HuH-7 (cell line): ENCODE measurements at places on chromosomes 16 and 17.

- DNase-seq: no peak
Measured at GRCh38 chr17:52148969-52149351, 9.6 kb downstream of the CA10 start.

DNA sequence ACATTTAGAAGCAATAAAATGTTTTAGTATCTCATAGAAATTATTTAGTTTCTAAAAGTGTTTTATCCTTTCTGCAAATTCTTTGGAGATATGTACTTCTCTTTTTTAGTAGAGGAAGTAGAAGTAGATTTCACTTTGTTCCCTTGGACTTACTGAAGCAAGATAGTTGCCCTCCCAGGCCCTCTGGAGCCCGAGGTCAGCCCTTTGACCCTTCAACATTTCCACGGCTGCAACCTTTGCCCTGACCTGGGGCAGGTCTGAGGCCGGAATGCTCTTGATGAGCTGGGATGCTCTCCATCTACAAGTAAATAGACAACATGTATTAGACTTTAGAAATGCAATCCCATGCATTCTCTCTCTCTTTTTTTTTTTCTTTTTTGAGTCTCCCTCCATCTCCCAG, 167.5 kb downstream of the CDK5R1 start:
- DNase-seq: no peak

- DNase-seq: no peak
Measured at GRCh38 chr17:74713171-74713755, 540 bp upstream of the CD300LF start.

DNA sequence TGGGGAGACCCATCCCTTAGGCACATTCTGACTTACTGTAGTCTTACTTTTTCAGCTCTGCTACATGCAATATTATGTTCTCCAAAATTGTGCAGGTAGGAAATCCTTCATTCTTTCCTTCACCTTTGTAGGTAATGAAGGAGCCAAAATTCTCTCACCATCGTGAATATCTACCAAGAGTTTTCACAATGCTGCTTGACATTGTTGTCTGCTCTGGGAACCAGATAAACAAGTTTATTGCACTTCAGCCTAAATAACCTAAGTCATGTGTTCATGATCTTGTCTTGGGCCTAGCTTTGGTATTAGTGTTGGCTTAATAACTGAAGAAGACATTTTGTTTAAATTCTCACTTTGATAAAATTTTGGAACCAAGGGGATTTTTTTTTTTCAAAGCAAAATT, 110.8 kb upstream of the ELAC2 start:
- no peak for DNase-seq

GRCh38 chr17:50301891-50302584, 27.8 kb downstream of the TMEM92 start:
- no peak for DNase-seq

GRCh38 chr16:78437352-78437968, 338.0 kb downstream of the WWOX start:
- peak; percentile 50 for DNase-seq

GRCh38 chr16:55478827-55479429, at the start of gene MMP2:
Gene MMP2, plus strand, starts transcription at chr16:55479198. Its CDS starts 282 bp downstream, at chr16:55479480.
- DNase-seq: no peak

- no peak for DNase-seq
Measured at GRCh38 chr16:63719926-63720325, 1401.9 kb downstream of the CDH11 start.

DNA sequence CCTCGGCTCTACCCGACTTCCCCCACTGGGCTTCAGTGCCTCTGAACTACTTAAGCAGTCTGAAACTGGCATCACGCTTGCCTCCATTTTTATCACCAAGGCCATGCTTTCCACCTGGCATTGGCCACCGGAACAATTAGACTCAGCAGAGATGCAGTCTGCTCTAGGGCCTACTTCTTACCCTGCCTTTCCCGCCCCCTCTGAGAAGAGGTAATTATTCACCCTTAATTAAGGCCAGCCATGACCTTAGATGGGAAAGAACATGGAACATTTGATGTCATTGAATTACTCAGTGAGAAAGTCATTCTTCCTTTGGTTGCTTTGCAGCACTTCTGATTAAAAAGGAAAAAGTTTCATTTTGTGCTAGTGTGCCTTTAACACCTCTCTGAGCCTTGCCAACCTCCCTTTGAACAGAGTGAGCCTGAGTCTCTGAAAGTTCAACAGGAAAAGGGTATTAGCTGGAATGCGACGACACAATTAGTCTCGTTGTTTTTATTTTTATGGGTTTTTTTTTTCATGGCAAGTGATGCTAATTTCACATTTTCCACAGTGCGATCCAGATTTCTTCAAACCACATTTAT, 60.9 kb upstream of the TNRC6A start:
- DNase-seq: no peak

DNA sequence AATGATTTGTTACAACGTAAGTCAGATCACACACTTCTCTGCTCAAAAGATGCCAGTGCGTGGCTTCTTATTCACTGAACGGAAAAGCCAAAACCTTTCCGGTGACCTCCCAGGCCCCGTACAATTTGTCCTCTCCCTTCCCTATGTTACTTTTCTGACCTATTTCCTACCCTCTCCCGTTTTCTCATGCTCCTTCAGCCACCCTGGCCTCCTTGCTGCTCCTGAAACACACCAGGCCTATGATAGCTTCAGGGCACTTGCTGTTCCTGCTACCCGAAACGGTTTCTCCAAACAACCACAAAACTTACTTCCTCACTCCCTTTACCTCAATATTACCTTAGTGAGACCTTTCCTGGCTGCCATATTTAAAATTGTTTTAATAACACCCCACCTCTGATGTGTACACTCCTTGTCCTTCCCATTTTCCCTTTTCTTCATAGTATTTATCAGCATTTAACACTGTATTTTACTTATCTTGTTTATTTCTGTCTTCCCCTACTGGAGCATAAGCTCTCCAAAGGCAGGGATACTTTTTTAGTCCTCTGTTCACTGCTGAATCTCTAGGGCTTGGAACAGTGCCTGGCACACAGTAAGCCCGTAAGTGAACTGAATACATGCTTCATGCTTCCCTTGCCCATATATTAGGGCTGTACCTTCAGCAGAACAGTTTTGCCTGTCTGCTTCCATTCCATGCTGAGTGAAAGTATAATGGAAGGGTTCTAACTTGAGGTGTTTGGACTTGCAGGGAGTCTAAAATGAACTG, 10.9 kb upstream of the ARL2BP start:
- DNase-seq: no peak
